ENCODE measurements at places on chromosomes 5 and 9.

DNA sequence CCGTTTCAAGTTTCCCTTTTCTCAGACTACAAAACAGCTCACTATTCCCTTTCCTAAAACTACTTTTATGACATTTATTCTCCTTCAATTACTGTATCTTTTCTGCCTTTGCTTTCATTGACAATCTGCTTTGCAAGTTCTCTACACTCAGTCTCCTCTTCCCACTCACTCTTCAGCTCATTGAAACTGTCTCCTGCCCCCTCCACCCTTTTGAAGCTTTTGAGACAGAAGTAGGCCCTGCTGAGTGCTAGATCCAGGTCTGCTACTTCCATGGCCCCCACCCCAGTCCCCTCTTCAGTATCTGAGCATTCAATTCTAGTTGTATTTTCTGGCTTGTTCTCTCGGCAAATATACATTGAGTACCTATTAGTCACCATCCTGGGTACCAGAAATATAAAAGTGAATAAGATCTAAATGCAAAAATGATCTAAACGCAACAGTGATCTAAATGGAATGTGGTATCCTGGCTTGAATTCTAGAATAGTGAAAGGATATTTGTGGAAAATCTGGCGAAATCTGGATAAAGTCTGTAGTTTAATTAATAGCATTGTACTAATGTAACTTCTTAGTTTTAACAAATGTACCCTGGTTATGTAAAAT is 58.4 kb downstream of the OR2K2 start:
- DNase-seq = peak; percentile 45

GRCh38 chr5:39946356-39947045 is 521.7 kb upstream of the DAB2 start:
- DNase-seq = no peak

- no peak for DNase-seq
Measured at GRCh38 chr9:5264219-5264595, 33.0 kb downstream of the INSL4 start.

DNA sequence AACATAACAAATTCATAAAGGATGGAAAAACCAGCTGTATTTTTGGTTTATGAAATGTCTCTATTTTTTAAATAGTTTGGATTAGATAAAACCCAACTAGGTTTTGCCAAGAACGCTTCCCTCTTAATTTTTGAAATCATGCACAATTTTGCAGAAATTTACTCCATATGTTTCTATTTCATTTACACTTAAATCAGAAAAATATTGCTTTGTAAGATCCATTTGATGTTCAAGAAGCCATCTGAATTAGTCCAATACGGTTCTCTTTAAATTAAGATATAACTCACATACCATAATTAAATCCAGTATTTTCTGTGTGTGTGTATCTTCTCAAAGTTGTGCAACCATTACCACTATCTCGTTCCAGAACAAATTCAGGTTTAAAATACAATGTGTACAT is 78.6 kb upstream of the FBXL7 start:
- DNase-seq = no peak

GRCh38 chr9:107683566-107683965 is 194.0 kb upstream of the KLF4 start:
- no peak for DNase-seq

DNA sequence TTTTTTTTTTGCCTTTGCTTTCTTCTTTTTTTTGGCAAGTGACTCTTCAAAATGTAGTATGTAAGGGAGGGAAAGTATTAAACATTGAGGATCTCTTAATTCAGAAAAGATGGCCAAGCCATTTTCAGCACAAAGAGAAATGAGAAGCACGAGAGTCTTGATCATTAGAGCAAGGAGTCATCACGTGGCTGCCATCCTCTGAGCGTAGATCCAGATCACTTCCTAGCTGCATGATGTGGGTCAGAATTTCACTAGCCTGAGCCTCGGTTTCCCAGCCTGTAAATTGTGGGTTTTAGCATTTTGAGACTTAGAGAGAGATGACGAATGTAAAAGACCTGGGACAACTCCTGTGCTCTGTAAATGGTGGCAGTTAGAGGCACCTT is 312.9 kb downstream of the ARHGEF28 start:
- DNase-seq = peak; percentile 59

DNA sequence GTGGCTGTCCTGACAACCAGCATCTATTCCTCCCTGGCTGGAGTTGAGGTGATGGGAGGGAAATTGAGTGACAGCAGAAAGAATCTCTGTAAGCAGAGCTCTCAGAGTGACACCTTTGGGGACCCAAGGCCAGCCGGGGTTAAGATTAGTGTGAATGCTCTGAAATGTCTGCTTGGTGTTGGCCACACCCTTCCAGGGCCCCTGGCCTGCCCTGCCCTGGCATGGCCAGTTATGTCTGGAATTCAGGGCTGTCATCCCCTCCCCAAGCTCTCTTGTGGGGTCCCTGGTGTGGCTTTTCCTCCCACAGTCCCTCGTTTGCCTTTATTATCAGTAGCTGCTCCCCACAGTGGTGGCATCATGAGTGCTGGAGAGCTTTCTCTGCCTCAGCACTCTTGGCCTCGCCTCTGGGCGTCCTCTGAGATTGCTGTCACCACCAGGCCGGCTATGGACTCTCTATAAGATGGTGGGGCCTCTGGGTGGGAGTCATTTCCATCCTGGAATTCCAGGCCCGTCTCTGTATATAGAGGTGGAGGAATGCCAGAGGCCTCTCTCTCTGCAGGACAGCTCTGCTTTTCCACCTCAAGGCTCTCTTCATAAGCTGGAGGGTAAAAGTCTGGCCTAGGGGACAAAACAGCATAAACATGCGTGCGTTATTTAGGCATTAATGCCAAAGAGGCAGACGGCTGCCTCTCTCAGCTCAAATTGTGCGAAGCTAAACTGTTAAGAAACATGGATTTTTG is 3.6 kb downstream of the TMEM252 start:
- no peak for DNase-seq

All from iris pigment epithelial cell (primary cell).